ENCODE measurements at places on chromosomes 4 and X.

DNA sequence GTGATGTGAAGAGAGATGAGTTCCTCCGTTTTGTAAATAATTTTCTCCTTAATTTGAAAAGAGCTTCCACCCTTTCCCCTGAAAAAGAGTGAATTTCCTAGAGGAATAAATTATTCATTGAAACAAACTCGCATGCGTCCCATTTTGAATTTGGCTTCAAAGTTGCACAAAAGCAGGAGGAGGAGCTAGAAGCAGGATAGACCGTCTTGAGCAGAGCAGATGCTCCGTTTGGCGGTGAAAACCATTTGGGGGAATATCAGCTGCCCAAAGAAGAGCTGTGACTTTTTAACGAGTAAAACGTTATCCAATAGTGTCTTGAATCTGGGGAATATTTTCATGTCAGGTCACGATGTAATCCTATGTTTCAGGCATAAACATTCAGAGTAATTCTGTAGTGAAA lies 42.0 kb downstream of the FAM149A start:
- no peak for DNase-seq

GRCh38 chr4:123603165-123603564 lies 206.6 kb downstream of the SPRY1 start:
- DNase-seq: no peak

GRCh38 chrX:70878902-70879301 lies 29.6 kb downstream of the TEX11 start:
- DNase-seq: no peak

DNA sequence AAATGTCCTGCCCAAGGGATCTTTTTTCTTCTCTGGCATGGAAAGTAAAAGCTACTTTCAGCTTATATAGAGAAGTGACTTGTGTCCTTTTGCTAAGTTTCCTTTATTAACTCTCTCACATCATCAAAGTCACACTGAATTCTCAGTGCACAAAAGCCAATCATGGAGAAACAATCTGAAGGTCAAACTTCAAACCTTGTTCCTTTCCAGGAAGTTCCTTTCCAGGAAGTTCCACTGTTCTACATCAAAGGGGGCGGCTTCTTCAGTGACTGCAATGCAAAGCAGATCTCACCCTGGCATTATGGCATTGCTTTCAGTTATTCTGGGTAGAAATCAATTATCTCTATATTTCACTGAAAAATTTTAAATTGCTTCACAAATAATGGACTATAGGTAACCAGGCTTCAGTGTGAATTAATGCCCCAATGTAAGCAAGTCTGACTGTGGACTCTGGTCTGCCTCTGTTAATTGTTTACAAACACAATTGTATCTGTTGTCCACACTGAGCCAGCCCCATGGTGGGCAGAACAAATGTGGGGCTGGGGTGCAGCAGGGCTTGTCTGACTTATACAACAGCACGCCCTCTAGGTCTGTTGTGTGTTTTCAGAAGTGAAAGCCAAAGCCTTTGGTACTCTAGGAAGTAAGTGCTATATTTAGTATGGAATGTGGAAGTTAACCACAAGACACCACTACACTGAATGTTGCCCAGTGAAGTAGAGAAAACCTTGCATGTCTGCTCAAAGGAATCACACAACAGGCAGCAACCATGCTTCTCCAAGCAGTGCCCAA lies 98.8 kb downstream of the CDS1 start:
- no peak for DNase-seq

DNA sequence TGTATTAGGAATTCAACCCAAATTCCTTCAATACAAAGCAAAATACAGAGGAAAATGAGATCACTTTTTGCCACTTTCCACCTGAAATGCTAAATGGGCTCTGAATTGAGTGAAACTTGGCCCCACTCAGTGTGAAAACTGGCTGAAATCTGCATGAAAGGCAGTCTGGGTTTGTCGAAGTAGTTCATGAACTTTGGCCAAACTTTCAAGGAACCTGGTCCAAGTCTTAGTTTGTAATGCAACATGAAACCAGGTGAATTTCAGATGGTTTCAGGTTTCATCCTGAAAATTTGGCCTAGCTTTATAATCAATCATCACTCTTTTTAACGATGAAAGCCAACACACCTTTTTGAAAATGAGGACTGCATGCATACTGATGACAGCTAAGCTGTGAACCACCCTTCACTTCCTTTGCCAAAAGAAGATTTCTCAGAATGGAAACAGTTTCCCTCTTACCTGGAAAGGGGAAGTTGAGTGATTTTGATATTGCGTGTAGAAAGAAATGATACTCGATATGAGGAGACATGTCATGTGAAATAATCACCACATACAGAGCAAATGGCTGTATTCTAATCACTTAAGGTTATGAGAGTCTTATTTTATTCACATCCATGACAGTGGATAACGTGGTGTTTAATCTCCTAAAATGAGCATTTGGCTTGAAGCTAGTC lies 209.9 kb upstream of the ETNPPL start:
- no peak for DNase-seq

GRCh38 chrX:76184276-76184675 lies 11.4 kb downstream of the PBDC1 start:
- DNase-seq: no peak

DNA sequence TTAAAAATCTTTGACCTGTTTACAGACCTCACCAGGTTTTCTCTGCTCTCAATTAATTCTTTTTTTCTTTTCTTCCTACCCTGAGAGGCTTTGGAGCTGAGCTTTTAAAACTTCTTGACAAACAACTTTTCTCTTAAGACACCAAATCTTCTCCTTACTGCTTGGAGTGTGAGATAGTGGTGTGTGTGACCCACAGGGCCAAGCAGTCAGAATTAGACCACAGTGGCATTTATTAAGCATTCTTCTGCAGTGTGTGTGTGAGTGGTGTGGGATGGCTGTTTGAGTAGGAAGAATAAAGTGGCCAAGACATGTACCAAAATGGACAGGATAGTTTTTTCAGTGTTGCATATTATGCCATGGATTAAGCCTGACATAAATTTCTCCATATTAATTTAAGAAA lies 665.1 kb downstream of the RAPGEF2 start:
- no peak for DNase-seq
